Renal pelvis (tissue), 12 donors: ENCODE measurements at places on chromosomes 1 and 21. TPM values are rescaled to one million over a fixed set of nuclear protein-coding genes. Genes with fewer than 3 reads are reported as not detected.
A peak's percentile ranks its signal among the peaks of the same experiment; 100 is the strongest.

LCE1D gene
- not detected for polyA plus RNA-seq

GRCh38 chr1:243740255-243740999 lies 109.6 kb downstream of the AKT3 start:
- DNase-seq = no peak

GRCh38 chr1:94821636-94822305 lies 1.6 kb downstream of the SLC44A3 start:
- peak; percentile 52 for DNase-seq

DNA sequence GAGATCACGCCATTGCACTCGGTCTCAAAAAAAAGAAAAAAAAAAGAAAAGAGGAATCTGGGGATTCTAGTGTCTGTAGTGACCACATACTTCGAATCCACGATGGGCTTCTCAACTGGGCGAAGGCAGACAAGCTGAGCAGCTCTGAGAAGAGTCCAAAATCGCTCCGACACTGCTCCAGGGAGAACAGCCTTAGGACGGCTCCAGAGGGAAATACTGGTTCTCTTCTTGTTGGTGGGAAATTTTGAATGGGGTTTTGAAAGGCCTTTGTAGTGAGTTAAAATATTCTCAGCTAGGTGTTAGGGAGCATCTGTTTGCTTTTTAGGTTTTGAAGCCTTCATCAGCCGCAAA lies 18.3 kb upstream of the HJV start:
- no peak for DNase-seq

DNA sequence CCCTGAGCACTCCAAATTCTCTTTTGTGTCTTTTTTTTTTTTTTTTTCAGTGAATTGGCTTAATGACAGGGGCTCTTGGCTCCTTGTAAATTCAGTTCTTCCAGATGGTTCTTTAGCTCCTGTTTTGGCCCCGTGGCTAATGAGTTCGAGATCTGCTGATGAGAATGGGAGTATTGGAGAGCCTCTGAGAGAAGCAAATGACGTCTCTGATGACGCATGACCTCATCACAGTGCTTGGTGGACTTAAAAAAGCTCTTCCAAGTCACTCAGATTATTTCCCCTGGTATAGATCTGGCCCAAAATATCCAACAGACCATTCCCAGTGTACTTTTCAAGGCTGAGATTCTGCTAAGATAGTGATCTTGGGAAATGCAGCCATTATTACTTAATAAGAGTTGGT lies 159.5 kb downstream of the MIS18A start:
- no peak for DNase-seq

DNA sequence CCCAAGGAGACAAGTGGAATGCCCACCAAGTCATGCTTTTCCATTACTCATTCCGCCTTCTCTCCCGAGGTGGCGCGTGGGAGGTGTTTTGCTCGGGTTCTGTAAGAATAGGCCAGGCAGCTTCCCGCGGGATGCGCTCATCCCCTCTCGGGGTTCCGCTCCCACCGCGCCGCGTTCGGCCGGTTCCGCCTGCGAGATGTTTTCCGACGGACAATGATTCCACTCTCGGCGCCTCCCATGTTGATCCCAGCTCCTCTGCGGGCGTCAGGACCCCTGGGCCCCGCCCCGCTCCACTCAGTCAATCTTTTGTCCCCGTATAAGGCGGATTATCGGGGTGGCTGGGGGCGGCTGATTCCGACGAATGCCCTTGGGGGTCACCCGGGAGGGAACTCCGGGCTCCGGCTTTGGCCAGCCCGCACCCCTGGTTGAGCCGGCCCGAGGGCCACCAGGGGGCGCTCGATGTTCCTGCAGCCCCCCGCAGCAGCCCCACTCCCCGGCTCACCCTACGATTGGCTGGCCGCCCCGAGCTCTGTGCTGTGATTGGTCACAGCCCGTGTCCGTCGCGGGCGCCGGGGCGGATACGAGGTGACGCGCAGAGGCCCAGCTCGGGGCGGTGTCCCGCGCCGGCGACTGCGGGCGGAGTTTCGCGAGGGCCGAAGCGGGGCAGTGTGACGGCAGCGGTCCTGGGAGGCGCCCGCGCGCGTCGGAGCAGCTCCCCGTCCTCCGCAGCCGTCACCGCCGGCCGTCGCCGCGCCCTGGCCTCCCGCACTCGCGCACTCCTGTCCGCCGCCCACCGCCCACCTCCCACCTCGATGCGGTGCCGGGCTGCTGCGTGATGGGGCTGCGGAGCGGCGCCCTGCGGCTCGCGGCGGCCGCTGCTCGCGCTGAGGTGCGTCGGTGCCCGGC lies at the start of gene KIF1B:
TSS of gene KIF1B (plus strand) at position 666 of the 906 bp plus-strand sequence. CDS start 21,759 bp downstream, outside the sequence.
- DNase-seq = peak; percentile 98
